MCF 10A (cell line): ENCODE measurements at places on chromosomes 1 and 21.
A peak's percentile ranks its signal among the peaks of the same experiment; 100 is the strongest.

GRCh38 chr1:170568197-170568596, 36.2 kb downstream of the GORAB start:
- no peak for DNase-seq

- no peak for DNase-seq
Measured at GRCh38 chr21:20511216-20511880, 486.9 kb upstream of the NCAM2 start.

- DNase-seq: peak; percentile 65
Measured at GRCh38 chr1:56081173-56081572, 498.2 kb downstream of the PLPP3 start.

- DNase-seq: peak; percentile 90
Measured at GRCh38 chr21:33682992-33683627, 40.8 kb downstream of the ITSN1 start.

- no peak for DNase-seq
Measured at GRCh38 chr1:156417401-156418020, 48.5 kb downstream of the RHBG start.

DNA sequence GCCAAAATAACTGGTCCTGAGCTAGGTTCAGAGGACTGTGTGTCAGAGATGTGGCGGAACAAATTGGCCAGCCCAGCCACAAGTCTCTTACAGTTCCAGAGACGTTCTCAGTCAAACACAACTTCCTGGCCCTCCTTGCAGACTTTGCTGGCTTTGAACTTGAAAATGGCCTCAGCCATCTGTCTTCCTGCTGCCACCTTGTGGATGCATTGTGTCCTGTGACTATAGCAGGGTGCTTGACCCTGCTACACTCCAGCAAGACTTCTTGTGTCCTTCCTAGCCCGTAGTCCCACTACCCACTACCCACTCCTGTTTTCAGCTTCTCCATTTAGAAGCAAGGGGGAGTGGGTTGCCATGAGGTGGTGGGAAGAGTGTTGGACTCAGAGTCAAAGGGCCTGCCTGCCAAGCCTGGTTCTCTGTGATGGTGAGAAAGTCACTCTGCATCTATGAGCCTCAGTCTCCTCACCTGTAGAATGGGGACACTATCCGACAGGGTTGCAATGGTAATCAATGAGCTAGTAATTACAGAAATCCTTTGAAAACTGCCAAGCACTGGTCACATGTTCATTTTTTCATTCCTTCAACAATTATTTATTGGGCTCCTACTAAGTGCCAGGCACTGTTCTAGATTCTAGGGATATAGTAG, 109.9 kb downstream of the IGSF21 start:
- peak; percentile 30 for DNase-seq

DNA sequence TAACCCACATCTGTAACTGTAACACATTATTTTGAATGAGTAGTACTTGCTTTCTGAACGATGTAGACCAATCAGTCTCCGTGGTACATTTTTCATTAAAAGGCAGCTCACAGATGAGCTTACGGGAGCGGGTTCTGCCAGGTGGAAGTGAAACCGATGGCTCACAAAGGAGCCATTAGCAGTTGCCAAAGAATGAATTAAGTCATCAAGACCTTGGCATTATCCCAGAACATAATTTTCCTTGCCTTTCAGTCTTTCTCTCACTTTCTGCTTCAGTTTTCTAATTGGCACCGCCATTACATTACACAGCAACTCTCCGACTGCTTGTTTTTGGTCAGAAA, 33.5 kb upstream of the UTS2 start:
- DNase-seq: peak; percentile 63

GRCh38 chr1:118271883-118272282, 86.9 kb upstream of the SPAG17 start:
- DNase-seq: no peak

DNA sequence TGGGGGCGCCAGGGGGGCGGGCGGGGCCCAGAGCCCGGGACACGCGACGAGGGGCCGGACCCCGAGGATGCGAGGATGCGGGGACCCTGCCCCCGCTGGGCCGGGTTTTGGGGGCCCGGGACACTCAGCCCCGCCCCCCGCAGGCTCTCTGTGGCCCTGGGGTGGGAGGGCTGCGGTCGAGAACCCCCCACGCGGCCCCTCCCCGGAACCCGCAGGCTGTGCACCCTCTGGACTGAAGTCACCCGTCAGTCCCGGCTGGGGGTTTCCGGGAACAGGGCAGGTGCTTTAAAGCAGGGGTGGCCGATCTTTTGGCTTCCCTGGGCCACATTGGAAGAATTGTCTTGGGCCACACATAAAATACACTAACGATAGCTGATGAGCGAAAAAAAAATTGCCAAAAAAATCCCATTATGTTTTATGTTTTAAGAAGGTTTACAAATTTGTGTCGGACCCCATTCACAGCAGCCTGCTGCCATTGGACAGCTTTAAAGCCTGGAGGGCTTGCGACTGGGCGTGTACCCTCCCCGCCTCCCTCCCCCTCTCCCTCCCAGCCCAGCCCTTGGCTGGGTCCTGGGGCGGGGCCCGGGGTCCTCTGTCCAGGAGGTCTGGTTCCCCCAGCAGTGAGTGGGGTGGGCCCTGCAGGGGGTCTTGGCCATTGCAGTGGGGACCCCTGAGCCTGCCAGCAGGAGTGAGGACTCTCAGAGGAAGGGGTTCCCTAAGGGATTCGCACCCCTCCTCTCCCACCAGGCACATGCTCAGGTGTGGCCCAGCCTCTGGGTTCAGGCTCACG, 21.6 kb upstream of the C1orf159 start:
- no peak for DNase-seq

GRCh38 chr1:231130544-231130943, 31.3 kb upstream of the TRIM67 start:
- DNase-seq: no peak

DNA sequence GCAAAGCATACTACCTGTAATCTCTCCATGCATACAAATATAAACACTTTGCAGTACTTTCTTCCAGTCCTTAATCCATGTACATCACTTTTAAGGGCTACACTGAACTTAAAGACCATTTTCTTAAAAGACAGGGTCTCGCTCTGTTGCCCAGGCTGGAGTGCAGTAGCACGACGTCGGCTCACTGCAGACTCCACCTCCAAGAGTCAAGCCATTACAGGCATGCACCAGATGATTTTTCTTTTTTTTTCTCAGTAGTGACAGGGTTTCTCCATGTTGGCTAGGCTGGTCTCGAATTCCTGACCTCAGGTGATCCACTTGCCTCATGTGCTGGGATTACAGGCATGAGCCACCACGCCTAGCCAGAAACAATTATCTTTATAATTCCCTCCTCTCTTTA, 22.9 kb downstream of the PUM1 start:
- DNase-seq: no peak

DNA sequence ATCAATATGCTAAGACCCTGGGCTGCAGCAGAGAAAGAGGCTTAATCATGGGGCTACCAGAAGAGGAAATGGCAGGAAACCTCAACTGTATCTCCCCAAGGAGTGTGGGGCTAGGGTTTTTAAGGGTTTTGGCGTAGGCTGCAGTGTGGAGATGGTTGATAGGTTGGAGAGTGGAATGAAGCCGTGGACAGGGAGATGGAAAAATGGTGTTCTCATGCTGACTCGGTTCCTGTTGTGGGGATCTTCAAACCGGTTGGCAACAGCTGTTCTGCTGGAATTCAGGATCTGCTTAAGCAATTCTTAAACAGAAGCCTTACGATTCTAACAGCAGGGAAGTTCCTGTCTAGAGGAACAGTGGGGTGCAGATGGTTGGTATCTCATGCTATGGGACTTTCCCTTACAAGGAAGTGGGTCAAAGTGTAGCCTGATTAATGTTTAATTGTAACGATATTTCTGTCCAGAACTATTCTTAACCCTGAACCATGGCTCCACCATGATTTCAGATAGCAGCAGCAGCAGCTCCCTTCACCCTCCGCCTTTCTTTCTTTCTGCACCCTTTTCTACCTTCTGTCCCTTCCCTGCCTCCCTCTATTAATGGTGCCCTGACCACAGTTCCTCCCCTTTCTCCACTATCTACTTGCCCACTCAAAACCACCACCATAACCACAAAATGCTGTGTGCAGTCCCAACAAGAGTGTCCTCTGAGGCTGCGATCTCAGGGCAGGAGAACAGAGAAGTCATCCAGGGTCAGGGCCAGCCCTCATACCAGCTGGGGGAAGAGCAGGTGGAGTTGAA, 30.8 kb downstream of the RSPH1 start:
- DNase-seq: no peak

DNA sequence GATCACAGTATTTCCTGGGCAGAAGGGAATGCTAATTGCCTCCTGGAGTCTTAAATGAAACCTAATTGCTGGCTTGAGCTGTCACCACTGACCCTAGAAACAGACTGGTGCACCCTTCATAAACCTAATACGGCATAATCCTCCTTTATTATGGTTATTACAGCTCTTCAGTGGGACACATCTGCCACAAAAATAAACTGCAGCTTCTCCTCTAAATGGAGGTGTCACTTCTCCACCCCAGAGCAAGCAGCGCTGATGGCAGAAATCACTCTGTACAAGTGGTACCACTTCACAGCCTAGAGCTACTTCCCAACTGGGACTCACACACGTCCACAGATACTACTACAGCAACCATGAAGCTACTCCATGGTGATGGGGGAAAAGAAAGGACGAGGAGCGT, 11.1 kb downstream of the PTPN14 start:
- DNase-seq: no peak

- DNase-seq: peak; percentile 87
Measured at GRCh38 chr1:59750328-59751003, 64.3 kb upstream of the HOOK1 start.

DNA sequence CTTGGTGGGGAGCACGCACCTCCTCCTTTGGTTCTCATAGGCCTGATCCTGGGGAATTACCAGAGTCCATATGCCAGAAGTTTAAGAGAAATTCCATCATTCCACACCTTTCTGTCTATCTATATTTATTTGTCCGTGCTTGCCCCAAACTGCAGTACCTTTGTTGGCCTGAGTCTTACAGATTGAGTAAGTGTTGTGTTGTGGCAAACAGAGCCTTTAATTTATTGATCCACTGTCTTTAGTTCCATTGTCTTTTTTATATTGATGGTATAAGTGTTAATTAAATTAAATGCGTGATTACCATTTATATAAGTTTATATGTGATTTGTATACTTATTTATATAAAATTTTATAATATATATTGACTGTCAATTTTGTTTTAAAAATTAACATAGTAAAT, 4.9 kb downstream of the SH3BGR start:
- DNase-seq: no peak

DNA sequence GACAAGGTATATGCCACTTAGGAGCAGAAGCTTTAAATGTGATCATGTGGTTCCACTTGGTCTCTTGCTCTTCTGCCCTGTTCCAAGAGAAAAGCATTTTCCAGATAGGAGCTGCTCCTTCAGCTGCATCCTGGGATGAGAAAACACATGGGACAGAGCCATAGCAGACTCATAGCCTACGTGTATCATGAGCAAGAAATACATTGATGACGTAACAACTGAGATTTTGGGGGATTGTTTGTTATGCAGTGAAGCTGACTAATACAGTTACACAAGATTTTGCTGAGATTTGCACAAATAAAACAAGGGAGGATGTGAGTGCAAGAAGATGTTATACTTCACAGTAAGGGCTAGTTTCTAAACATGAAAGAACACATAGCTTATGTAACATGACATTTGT, 36.0 kb upstream of the IRF2BP2 start:
- DNase-seq: no peak

GRCh38 chr21:18114810-18115209, 129.8 kb upstream of the CHODL start:
- no peak for DNase-seq

GRCh38 chr1:8789314-8790214, 27.9 kb downstream of the RERE start:
- no peak for DNase-seq

- no peak for DNase-seq
Measured at GRCh38 chr1:177351361-177352108, 180.8 kb downstream of the BRINP2 start.

- no peak for DNase-seq
Measured at GRCh38 chr1:22772014-22772413, 61.4 kb downstream of the EPHB2 start.

GRCh38 chr1:44326821-44327465, 28.1 kb downstream of the ERI3 start:
- peak; percentile 34 for DNase-seq

- peak; percentile 58 for DNase-seq
Measured at GRCh38 chr1:8347635-8348034, 29.7 kb downstream of the SLC45A1 start.

DNA sequence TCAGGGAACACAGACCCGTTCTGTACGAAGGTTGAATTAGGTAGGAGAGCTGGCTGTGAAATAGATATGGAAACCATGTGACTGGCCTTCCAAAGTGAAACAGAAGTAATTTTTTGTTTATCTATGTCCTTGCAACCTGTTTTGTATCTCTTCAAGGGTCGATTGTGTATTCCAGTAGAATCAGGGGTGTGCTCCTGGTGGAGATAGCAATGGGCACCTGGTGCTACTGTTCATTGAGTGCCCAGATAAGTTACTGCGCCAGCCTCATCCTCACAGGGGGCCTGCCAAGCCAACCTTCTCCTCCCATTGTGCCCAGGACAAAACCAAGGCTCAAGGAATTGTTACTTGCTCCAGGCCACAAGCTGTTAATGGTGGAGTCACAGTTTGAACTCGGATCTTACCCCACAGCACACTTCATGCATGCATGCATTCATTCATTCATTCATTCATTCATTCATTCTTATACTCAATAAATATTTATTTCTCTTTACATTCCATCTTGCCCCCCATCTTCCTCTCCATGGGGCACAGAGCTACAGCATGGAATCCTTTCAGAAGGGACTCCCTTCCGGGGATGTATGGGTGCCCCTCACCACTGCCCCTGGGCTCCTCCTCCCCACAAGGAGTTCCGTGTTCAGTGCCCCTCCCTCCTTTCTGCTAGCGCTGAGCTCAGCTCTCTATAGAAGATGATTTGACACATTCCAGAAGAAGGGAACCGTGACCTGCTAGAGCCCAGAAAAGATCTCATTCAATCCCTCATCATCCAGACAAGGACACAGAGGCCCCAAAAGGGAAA, 24.0 kb downstream of the ADORA1 start:
- DNase-seq: no peak

DNA sequence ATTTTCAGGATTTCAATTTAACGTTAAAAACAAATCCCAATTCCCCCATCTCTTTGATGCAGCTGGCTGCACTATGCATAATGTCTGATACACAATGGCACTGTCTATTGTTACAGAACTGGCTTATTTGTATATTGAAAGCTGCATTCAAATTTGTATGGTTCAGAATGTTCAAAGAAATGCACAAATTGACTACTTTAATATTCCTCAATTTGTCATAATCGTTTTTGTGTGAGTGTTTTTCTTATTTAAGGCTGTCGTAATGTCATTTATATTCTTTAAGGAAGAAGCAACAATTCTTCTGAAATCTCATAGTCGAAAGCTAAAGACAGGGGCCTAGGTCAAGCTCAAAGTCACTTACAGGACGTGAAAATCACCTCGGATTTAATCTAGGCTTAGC, 341.4 kb upstream of the ZRANB2 start:
- DNase-seq: no peak
